Epithelial cell of proximal tubule (primary cell): ENCODE measurements at places on chromosomes 11 and 22.

DNA sequence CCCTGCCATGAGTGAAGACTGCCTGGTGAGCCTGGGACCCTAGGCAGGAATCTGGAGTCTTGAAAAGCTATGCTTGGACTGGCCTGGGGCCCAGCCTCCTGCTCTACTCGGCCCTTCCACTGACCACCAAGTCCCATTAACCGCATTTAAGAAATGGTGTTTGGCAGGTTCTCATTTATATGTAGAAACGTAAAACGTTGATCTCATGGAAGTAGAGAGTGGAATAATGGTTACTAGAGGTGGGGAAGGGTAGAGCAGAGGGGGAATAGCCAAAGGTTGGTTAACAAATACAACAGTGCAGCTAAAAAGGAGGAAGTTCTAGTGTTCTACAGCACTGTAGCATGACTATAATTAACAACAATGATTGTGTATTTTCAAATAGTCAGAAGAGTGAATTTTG lies 72.9 kb upstream of the EED start:
- DNase-seq = no peak

- no peak for DNase-seq
These were observed 276.5 kb upstream of the MTNR1B start for GRCh38 chr11:92692826-92693546.

- no peak for DNase-seq
These were observed 42.6 kb upstream of the EED start for GRCh38 chr11:86202013-86202336.

DNA sequence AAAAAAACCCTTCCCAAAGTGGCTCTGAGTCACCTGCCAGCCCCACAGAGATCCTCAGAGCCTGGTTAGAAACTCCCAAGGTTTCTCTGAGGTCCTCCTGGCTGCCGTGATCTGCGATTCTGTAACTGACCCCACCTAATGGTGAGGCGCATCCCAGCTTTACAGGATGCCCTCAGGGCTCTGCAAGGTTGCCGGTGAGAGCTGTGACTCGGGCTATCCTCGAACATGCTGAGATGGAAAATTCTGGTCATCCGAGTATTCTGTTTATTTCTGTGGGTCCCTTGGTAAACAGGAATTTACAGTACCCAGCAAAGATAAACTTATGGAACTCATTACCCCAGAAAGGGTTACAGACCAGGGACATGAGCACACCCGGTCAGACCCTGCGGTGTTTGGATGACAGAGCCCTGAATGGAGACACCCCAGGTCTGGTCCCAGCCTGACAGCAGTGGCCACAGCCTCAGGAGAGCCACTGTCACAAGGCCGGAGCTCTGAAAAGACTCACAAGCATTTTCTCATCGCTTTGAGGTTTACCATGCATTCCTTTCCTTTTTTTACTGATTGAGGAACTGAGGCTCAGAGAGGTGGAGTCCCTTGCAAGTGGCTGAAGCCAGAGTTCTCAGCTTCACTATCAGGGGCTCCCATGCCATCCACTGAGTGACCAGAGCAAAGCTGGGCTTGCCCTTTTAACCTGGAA lies 22.2 kb downstream of the LIF start:
- DNase-seq = no peak

DNA sequence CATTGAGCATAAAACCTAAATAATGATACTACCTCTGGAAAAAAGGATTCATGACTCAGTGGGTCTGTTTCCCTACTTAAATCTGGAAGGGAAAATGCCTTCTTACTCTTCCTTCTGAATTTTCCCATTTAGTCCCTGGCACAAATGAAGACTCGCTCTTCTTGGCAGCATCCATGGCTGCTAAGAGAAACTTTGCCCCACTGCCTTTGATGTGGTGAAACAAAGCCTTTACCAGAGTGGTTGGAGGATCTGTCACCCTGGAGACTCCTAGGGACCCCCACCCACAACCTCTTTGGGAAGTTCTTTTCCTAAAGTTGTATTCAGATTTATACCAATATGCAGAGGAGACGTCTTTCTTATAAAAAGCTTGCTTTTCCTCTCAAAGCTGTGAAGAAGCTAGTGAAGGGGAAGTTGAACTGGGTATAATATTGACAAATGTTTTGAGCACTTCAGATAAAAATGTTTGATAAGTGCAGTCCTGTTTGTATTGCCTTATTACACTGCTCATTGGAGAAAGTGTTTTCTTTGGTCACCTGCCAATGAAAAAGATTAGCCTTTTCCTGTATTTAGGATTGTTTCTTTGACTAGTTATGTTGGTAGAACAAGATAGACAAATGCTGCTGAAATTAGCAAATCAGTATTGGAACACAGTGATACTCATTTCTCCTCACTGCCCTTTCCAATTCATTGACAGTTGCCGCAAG lies 77.3 kb downstream of the ARFGAP2 start:
- DNase-seq = no peak

DNA sequence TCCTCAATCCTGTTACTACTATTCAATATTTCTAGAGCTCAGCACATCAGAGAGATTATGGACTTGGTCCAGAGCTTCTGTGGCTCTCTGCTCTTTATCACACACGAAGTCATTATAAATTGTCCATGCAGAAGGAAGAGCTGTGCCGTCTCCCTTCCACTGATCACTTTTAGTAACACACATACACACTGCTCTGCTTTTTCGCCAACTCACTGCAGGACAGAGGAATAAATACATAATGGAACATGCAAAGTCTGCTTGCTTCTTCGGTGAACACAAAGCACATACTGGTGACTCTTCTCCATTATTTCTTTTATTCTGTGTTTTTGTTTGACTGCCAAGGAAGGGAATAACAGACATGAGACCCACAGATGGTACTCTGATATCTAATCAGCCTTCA lies 1000.0 kb upstream of the TENM4 start:
- no peak for DNase-seq

GRCh38 chr11:117175781-117176180 lies 2.8 kb upstream of the SIDT2 start:
- no peak for DNase-seq
